Activated CD4-positive, alpha-beta T cell treated with anti-CD3 and anti-CD28 coated beads, Interleukin-2, amount 10 ng/mL, durations not matched to agents 24 days and 14 days (primary cell): ENCODE measurements at places on chromosomes 11 and 22. TPM values are rescaled to one million over a fixed set of nuclear protein-coding genes. Genes with fewer than 3 reads are reported as not detected.

ANO1 gene
- total RNA-seq, result not detected in 2 replicates

CADM1 gene
- total RNA-seq, result 0.26 and 0.72 TPM in 2 replicates

TSKU gene
- 3.4 and 5.2 TPM in 2 replicates for total RNA-seq

SEC14L2 gene
- total RNA-seq, result 25.1 and 26.7 TPM in 2 replicates

OR51G1 gene
- not detected in 2 replicates for total RNA-seq

SLC22A25 gene
- not detected in 2 replicates for total RNA-seq

FADD gene
- total RNA-seq, result 42.9 and 44.4 TPM in 2 replicates

ABTB2 gene
- 13.1 and 14.1 TPM in 2 replicates for total RNA-seq
